Foreskin melanocyte (primary cell): ENCODE measurements at places on chromosomes 12 and 14.

DNA sequence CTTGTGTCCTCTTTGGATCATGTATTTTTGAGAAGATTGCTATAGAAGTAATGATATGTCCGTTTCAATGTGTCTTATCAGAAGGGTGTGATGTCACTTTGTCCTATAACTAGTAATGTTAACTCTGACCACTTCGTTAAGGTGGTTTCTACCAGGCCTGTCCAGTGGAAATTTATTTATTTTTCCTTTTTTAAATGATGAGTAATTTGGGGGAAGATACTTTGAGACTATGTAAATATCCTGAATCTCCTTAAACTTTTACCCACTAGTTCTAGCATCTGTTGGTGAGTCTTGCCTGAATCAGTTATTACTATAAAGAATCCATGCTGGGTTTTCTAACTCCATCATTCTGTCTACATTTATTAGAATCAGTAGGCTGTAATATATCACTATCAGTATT is 15.3 kb downstream of the EP400 start:
- DNase-seq, result no peak

DNA sequence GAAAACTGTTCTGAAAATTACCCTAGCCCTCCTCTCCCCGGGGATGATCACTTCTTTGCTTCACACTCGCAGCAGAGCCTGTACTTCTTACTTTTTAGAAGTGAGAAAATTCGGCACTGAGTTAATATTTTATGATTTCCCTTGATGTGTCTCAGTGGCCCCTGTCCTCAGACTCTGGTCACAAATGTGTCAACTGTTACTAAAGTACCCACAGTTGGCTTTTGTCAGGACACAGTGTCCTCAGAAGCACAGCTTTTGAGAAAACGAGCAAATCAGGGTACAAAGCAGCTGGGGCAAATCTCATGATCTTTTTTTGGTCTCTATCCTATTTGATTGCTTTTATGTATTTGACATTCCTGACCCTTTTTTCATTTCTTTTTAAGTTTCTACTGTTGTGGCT is 142.5 kb downstream of the SYNE2 start:
- no peak for DNase-seq

GRCh38 chr12:32151552-32151951 is 44.9 kb downstream of the BICD1 start:
- no peak for DNase-seq

GRCh38 chr12:30859226-30859625 is 67.3 kb upstream of the TSPAN11 start:
- DNase-seq, result no peak

GRCh38 chr14:74952697-74953484 is 2.5 kb downstream of the PGF start:
- no peak for DNase-seq

DNA sequence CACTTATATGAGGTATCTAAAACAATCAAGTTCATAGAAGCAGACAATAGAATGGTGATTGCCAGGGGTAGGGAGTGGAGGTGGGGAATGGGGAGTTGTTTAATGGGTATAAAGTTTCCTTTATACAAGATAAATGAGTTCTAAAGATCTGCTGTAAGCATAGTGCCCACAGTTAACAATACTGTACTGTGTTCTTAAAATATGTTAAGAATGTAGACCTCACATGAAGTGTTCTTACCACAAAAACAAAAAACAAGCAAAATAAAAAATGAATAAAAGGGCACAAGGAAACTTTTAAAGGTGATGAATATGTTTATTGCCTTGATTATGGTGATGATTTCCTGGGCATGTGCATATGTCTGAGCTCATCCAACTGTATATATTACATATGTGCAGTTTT is 211.8 kb downstream of the MSRB3 start:
- DNase-seq, result peak; percentile 85

DNA sequence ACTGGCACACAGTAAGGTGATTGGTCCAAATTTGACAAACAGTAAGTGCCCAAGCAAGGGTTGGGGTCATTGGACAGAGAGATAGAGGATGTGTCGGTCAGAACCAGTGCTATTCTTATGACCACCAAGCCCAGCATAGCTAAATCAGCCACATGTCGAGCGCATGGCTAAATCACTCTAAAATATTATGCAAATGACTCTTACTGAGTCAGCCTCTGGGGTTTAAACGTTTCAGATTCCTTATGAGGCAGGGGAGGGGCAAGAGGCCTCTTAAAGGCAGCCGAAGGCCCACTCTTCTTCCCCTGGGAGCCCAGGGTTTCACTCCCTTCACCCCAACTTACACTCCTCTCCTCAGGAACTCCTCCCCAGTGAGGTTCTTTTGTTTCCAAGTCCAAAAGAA is 603 bp upstream of the ENDOU start:
- no peak for DNase-seq

- DNase-seq, result no peak
Observed at GRCh38 chr12:132786192-132786591, 24.6 kb upstream of the ANKLE2 start.

- no peak for DNase-seq
Observed at GRCh38 chr12:94218233-94218632, 69.9 kb downstream of the PLXNC1 start.

GRCh38 chr12:126926023-126926594 is 1340.9 kb upstream of the TMEM132C start:
- DNase-seq, result no peak

DNA sequence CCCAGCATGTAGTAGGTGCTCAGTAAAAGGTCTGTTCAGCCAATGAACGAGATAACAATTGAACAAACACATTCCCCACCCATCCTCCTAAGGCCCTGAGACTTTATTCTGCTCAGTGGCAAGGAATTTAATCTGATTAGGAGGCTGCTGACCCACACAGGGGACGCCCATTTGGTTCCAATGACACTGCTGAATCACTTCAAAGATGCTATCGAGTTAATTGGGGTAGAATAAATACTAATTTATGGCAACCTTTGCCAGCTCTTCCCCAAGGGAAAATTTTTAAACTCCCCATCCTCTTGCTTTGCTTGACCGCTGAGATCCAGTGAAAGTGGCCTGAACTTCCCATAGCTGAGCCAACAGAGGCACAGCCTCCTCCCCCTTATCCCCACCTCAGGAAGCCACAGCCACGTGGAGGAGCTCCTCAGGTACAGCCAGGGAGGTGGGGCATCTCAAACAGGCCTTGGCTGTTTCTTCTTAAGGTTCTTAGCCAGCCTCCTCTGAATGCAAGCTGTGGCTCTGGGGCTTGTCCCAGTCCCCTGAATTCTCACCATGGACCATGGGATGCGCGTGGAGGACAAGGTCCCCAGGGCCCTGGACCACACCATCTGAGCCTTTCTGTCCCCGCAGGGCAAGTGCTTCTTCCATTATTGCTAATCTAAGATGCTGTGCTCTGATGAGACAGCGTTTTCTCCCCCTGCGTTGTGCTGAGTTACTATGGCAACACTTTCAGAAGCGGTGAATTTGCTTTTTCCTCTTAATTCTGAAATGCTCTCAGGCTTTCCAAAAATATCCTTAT is 26.7 kb downstream of the C14orf132 start:
- no peak for DNase-seq

GRCh38 chr14:88599326-88599725 is 36.5 kb downstream of the ZC3H14 start:
- DNase-seq, result no peak

- DNase-seq, result no peak
Observed at GRCh38 chr12:53113136-53113705, 9.9 kb downstream of the SOAT2 start.

GRCh38 chr14:20609215-20610001 is 18.2 kb upstream of the RNASE12 start:
- peak; percentile 82 for DNase-seq

- no peak for DNase-seq
Observed at GRCh38 chr12:95259368-95259767, 41.8 kb downstream of the VEZT start.

GRCh38 chr12:123748661-123749060 is 13.4 kb upstream of the DNAH10 start:
- DNase-seq, result no peak

DNA sequence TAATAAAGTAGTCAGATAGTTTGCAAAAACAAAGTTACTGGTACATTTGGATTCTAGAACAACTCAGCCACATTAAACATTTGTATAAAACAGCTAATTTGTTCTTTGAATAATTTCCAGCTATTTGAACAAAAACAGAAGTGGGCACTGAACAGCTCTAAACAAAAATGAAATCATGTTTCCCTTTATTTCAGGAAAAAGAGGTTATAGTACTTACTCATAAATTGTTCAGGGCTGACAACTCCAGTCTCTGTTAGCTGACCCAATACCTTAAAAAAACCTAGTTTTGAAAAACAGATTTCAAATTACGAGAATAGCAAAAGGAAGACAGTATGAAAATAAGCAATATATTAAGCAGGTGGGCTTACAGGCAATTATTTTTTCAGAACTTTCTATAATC is 8.2 kb downstream of the GNPNAT1 start:
- DNase-seq, result no peak

DNA sequence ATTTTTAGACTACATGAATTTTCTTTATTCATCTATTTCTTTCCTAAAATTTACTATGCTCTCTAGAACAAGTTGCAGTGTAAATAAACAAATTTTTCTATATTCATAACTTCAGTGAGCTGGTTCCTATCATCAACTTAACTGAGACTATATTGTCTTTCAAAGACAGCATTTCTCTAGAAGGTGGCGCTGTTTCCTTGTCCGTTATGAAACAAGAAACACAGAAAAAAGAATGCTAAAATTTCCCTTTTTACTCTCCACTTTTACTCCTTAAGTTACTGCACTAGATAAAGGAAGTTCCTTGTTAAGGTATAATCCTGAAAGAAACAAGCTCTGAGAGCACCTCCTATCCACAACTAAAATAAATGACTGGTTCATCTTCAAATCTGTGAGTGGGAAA is 8.2 kb upstream of the CLEC2A start:
- peak; percentile 22 for DNase-seq
